ENCODE measurements at places on chromosomes 5 and 9.
A peak's percentile ranks its signal among the peaks of the same experiment; 100 is the strongest.

GRCh38 chr5:133106761-133107572 lies 55.2 kb downstream of the HSPA4 start:
- no peak for DNase-seq

DNA sequence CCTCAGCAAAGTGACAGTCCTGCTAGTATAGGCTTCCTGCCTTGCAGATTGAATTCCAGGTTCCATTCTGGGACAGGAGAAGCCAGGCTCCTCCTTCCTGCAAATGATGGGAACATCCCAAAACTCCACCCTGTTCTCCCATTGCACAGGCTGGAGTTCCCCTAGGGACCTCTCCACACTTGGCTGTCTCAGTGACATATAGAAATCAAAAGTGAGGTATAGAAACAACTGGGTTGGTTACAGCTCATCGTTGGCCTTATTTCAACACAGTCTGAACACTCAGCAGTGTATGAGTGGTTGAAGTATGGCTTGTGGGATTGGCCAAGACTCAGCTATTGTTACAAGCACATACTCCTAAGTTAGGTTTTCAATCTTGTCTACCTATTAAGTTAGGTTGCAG lies 157.8 kb upstream of the FTMT start:
- no peak for DNase-seq

DNA sequence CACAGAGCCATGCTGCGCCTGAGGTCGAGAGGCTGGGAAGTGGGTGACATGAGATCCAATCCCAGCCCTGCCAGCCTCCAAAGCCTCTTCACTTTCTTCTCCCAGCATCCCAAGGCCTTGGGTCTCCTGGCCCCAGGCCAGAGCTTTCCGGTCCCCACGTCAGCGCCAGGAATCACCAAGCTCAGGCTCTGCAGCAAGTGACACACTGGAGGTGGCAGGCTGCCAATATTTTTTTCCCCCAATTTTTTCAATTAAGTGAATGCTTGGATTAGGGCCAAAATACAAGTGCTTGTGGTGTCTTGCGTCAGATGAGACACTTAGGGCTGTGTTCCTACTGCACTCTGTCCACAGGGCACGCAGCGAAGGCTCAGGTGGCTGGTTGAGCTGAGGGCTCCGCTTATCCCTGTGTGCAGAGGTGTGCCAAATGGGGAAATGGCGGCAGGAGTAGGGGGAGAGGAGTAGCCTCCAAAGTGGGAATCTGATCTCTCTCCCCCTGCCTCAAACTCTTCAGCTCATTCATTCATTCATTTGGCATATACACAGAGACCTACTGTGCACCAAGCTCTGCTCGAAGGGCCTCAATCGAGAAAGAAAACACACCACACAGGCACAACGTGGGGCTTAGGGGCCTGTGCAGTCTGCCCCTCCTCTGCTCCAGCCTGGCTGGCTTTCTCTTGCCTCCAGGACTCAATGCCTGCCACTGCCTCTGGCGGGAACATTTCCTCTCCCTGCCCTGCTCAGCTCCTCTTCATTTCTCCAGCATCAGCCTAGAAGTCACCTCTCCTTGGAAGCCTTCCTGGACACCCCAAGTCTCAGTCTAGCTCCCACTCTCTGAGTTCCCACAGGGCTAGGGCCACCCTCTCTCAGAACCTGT lies 16.6 kb downstream of the SH3PXD2B start:
- no peak for DNase-seq

DNA sequence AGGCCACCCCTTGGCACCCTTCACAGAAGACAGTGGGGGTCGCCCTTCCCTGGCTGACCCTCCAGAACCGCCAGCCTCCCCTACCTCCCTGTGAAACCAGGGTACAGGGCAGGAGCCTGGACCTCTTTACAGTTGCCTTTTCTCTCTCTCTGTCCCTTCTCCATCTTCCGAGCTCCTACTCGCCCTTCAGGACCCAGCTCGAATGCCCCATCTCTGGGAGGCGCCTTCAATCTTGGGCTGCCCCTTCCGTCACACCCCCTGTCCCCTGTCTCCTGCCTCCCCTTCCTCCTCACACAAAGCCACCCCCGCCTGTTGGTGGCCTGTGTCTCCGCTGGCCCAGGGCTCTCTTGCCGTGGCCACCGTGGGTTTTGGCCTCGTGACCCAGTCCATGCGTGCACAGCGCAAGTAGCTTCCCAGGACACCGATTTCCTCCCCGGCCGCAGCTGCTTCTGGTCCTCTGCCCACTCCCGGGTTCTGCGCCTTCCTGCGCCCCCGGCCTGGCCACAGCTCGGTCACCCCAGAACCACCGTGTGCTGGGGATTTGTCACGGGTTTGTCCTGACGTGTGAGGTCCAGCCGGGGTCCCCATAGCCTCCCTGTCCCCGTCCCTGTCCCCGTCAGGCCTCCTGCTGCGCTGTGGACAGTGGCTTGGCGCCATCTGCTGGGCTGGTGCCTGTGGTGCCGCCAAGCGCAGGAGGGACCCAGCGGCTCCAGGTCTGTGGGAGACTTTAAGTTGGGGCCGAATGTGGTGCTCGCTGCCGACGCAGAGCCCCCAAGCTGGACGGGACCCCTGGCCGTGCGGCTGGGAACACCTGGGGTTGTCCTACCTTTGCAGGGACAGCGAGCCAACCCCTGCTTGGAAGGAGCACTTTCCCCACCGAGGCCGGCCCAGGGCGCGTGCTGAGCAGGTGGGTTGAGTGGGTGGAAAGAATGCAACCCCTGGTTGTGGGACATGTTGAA lies 4.0 kb upstream of the TMEM250 start:
- DNase-seq = peak; percentile 64

GRCh38 chr9:114803479-114804265 lies 2.2 kb downstream of the TNFSF15 start:
- DNase-seq = no peak

DNA sequence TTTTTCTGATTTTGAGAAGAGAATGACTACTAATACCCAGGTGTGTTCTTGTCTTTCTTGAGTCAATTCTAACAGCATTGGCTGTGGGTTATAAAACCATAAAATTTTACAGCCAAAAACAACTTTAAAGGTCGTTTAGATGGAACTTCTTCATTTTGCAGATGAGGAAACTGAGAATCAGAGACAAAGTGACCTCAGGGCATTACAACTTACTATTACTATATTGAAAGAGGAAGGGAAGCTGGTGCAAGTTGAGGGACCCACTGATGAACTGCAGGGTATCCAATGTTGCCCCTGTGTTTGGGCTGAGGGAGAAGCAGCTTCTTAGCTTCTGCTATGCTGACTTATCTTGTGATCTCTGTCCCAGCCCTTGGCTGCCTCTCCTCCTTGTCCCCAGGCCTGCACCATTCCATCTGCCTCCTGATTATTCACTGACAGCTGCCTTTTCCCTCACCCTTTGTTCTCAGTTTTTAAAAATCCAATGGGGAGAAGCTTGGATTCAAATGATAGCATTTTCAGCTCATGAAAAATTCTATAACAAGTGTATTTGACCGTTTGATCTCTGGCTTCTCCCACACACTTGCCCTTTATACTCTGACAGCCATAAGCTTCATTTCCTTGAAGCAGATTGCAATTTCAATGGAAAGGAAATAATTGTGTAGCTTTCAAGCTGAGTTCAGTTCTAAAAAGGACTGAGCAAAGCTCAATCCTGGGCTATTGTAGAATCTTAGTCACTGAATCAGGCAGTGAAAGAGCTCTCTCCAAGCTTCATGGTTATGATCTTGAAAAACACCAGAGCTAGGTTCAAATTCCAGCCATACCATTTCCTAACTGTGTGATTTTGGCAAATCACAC lies 68.5 kb downstream of the TMC1 start:
- no peak for DNase-seq

GRCh38 chr9:10079284-10079964 lies 533.4 kb downstream of the PTPRD start:
- no peak for DNase-seq

DNA sequence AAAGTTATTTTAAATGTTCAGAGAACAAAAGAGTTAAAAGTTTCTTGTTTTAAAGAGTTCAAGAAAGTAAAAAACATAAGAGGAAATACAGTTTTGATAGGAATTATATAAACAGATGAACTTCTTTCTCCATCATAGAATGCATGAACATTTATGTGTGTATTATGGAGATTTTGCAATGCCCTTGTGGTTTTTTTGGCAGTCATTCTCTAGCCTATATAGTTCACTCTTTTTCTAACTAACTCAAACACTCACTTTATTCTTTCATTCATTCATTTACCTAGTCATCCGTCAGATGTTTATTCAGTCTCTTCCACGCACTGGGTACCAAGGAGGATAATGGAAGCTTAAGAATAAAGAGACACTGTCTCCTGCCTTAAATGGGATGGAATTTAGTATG lies 195.9 kb upstream of the VLDLR start:
- no peak for DNase-seq

DNA sequence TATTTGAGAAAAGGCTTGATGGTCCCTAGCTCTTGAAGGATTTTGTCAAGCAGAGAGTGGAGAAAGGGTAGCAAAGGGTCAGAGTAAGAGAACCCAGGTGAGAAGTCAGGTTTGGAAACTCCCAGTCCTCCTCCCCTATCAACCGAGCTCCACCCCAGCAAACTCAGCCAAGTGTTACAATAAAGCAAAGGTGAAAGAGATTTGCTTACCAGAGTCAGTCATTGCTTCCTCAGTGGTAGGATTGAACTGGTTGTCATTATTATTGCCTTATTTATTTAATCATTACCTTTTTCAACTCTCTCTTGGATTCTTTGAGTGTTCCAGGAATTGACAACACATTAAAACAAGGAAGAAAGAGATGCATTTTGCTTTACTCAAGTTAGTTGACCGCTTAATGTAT lies 80.5 kb downstream of the RFK start:
- DNase-seq = no peak

All from effector CD8-positive, alpha-beta T cell (primary cell).